ENCODE measurements at places on chromosomes 7 and 10.

- no peak for DNase-seq
Measured at GRCh38 chr10:89214566-89215165, 7.5 kb upstream of the CH25H start.

DNA sequence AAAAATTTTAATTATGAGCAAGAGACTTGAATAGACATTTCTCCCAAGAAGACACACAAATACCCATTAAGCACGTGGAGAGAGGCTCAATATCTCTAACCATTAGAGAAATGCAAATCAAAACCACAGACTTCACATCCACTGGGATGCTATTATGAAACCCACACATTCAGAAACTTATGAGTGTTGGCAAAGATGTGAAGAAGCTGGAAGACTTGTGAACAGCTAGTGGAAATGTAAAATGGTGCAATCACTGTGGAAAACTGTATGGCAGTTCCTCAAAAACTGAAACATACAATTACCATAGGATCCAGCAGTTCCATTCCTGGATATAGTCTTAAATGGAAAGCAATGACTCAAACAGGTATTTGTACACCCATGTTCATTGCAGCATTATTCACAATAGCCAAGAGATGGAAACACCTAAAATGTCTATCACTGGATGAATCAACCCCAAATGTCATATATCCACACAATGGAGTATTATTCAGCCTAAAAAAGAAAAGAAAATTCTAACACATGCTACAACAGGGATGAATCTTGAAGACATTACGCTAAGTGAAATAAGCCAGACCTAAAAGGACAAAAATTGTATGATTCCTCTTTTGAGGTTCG, 53.5 kb upstream of the FRMD4A start:
- DNase-seq = no peak

- DNase-seq = no peak
Measured at GRCh38 chr7:126801733-126802132, 451.0 kb downstream of the GRM8 start.

DNA sequence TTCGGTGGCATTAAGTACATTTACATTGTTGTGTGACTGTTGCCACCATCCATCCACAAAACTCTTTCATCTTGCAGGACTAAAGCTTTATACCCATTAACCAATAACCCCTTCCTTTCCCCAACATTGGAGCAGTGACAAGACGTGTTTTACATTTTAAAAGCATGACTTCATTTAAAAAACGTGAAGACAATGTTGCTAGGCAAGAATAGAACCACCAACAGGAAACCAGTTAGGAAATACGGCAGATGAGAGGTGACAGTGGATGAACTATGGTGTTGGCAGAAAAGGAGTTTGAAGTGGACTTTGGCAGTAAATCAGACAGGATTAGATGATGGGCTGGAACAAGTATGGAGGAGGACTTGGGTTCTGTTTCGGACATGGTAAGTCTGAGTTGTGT, 17.0 kb downstream of the TMEM236 start:
- no peak for DNase-seq

- DNase-seq = no peak
Measured at GRCh38 chr10:33212061-33212748, 122.3 kb downstream of the NRP1 start.

DNA sequence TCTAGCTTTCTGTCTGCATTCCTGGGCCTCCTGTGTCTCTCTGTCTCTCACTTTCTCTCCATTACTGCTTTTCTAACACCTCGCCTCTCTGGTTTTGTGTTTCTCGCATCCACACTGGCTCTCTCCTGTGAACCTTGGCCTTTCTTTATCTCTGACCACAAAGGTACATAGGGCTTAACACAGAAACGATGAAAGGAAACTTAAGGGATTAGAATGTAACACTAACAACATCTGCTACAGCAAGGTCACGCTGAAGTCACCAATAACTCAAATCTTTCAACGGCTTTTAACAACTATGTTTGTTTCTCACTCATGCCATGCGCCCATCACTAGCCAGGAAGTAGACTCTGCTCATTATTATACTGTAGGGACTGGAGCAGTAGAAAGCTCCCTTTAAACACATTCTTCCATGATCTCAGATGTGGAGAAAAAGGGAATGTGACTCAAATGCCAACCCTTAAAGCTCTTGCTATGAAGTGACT, 9.3 kb upstream of the OR6V1 start:
- no peak for DNase-seq

GRCh38 chr10:87850742-87851205, 12.6 kb downstream of the KLLN start:
- DNase-seq = no peak

DNA sequence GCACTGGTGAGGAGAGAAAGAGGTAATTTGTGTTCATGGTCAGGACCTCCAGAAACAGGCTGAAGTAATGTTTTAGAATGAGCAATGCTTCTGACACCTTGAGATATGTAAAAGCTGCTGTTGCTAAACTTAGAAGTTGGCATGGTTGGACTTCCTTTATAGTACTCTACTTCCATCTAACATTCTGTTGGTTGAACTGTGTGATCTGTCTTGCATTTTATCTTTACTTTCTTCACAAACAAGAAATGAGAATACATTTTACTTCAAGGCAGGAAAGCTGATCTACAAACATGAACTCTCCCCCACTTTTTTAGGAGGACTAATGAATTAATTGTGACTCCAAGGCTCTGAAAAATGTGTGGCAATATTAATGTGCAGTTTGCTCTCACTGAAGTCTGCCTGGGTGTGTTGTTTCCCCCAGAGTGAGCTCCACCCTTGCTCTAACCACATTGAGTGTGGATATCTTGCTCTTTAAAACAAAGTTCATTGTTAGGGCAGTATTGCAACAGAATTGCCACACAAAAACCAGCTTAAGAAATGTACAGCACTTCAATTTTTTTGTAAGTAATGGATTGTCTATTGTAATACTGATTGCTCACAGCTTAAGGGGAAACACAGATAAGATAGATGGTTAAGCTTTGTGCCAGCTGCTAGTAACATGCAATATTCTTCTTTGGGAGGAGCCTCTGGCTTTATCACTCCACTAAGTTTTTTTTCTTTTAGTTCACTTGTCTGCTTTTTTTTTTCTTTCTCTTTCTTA, 69.0 kb downstream of the ADD3 start:
- DNase-seq = no peak

GRCh38 chr7:136290351-136290750, 313.2 kb upstream of the MTPN start:
- no peak for DNase-seq

- no peak for DNase-seq
Measured at GRCh38 chr10:3025026-3025683, 42.2 kb upstream of the PFKP start.

DNA sequence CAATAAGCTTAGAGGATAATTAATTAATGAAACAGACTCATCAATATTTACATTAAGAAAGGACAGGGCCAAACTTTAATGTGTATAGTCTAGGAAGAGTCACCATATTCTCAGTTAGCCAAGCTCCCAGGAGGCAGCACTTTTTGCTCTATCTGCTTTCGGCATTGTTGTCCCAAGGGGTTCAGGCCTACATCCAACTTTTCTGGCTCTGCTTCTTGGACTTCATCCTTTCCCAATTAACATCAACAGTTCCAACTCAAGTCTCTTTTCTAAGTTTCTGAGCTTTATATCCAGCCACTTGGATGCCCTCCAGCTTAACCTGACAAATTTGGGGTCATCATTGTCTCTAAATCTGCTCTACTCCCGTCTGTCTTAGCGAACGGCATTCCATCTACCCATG, 42.8 kb downstream of the GLI3 start:
- no peak for DNase-seq

- DNase-seq = no peak
Measured at GRCh38 chr7:139427029-139427420, 56.4 kb downstream of the KLRG2 start.

- no peak for DNase-seq
Measured at GRCh38 chr7:78609281-78609680, 810.7 kb downstream of the PHTF2 start.

DNA sequence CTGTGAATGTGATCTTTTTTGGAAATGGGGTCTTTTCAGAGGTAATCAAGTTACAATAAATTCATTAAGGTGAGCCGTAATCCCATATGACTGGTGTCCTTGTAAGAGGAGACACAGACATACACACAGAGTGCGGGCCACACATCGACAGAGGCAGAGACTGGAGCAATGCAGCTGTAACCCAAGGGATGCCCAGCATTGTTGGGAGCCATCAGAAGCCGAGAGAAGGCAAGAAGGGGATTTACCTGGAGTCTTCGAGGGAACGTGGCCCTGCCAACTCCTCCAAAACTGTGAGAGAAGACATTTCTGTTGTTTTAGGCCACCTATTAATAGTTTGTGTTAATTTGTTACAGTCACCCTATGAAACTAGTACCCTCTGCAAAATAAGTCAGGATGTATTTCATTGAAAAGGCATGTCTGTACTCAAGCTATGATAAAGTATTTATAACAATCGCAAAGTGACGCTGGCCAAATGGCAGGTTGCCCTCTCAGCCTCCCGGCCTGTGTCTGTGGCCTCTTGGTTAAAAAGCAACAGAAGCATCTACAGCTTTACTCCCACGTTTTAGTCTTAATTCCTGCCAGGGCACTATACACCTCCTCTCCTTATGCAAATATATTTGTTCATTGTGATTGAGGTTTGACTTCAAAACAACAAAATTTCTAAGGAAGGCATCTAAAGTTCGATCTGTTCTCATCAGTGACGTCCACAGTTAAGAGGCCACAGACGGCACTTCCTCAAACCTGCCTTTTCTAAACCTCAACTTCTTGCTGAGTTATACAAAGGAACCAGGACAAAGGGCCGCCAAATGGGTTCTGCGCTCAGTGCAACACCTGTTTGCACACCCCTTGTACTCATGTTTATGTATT, 46.8 kb downstream of the HIPK2 start:
- DNase-seq = no peak

DNA sequence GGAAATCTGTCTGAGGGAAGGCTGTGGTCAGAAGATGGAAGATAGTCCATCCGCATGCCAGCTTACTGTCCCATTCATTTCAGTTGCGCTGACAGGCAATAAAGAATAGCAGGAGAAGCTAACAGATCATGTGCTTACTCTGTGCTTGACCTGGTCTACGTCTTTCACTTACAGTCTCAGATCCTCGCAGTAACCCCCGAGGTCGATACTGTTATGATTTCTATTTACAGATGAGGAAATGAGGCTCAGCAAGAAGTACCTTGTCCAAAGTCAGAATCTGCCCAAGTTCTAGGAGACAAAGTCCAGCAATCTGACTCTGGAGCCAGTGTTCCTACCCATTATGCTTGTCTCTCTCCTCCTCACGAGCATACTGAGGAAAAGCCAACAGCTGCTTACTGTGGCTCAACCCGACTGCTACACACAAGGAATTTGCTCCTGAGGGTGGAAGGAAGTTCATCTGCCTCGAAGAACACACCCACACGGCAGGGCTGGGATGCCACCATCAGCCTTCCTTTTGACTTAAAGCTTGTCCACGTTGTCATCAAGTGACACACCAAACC, 74.2 kb downstream of the MINPP1 start:
- DNase-seq = no peak

DNA sequence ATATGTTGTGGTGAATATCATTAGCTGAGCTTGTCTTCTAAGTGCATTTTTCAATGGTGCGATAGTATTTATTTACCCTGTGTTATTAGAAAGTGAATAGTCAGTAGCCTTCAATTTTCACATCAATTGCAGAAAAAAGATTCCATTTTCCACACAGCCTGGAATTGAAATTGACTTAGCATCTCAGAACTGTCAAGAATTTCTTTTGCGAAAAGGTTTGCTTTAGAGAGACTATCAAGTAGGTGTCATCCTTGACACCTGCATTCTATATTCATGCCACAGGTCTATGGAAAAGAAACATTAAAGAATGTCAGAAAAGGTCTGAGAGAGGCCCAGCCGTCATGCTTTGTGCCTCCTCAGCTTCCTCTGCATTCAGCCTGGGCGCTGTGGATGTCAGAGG, 504.9 kb downstream of the PARD3 start:
- DNase-seq = no peak
